ENCODE measurements at places on chromosomes 12 and 14.

DNA sequence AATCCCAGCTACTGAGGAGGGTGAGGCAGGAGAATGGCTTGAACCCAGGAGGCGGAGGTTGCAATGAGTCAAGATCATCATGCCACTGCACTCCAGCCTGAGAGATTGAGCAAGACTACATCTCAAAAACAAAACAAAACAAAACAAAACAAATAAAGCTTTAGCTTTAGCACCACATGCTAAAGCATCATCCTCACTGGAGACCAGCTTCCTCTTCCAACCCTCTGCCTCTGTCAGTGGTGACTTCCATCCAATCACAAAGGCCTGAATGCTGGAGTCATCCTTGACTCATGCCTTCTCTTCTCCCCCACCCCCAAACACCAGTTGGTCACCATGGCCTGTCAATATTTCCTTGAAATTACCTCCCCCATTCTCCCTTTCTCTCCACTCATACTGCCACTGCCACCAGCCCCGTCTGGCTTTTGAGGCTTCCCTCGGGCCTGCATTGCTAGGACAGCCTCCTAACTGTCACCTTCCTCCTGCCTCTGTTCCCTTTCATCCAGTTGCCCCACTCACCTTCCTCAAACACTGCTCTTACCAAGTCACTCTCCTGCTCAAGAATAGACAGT lies 1.4 kb downstream of the ZNF385A start:
- peaks cover 16% of the 10 kb centered on the region for H3K4me1 ChIP-seq
- no peaks in the 10 kb centered on the region for H3K27me3 ChIP-seq
- no peaks in the 10 kb centered on the region for H3K36me3 ChIP-seq
- no peak overlapping the region for H3K4me3 ChIP-seq

- H3K27me3 ChIP-seq, result peaks cover 16% of the 10 kb centered on the region
- no peak overlapping the region for H3K27ac ChIP-seq
- H3K4me1 ChIP-seq, result no peaks in the 10 kb centered on the region
- H3K4me3 ChIP-seq, result no peak overlapping the region
Observed at GRCh38 chr14:87869619-87870583, 123.1 kb downstream of the GALC start.

GRCh38 chr12:23534196-23534595 lies 415.3 kb downstream of the SOX5 start:
- no peaks in the 10 kb centered on the region for H3K27me3 ChIP-seq
- no peaks in the 10 kb centered on the region for H3K4me1 ChIP-seq
- no peak for DNase-seq
- H3K4me3 ChIP-seq, result no peak overlapping the region

GRCh38 chr14:102854091-102854703 lies 68.3 kb upstream of the AMN start:
- peaks cover 23% of the 10 kb centered on the region for H3K4me1 ChIP-seq
- DNase-seq, result no peak
- H3K4me3 ChIP-seq, result no peak overlapping the region
- no peaks in the 10 kb centered on the region for H3K27me3 ChIP-seq

DNA sequence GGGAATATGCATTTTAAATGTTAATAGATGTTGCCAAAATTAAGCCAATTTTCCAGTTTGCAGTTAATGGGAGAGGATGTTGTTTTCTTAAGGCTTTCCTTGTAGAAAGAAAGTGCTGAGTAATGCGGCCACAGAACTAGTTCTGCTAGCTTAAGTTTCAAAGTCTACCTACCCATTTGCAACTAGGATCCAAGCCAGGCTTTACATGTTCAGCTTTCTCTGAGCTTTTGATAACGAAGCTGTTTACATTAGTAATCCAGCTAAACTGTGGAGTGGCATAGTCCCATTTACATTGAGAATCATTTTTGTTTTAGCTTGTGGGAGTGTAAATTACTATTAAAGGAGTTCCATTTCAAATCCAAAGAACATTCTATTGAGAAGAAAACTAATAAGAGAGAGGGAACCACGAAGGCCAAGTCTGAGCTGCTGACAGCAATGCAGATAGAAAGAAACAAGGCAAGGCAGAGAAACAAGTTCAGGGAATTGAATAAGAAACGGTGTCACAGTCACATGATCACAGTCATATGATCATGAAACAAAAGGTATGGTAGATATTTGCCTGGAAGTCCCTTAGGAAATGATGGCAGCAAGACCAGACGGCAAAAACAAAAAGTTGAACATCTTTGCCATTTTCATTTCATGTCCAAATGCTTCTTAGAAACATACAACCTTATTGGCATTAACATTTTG lies 274.9 kb downstream of the PAWR start:
- no peaks in the 10 kb centered on the region for H3K27me3 ChIP-seq
- DNase-seq, result no peak
- H3K4me3 ChIP-seq, result no peak overlapping the region
- H3K4me1 ChIP-seq, result no peaks in the 10 kb centered on the region

GRCh38 chr14:73662487-73662943 lies 17.7 kb downstream of the DNAL1 start:
- H3K27me3 ChIP-seq, result no peaks in the 10 kb centered on the region
- no peak for DNase-seq
- H3K4me3 ChIP-seq, result no peak overlapping the region
- H3K36me3 ChIP-seq, result peaks cover 25% of the 10 kb centered on the region
- H3K4me1 ChIP-seq, result peaks cover 1% of the 10 kb centered on the region
- no peak overlapping the region for H3K27ac ChIP-seq

DNA sequence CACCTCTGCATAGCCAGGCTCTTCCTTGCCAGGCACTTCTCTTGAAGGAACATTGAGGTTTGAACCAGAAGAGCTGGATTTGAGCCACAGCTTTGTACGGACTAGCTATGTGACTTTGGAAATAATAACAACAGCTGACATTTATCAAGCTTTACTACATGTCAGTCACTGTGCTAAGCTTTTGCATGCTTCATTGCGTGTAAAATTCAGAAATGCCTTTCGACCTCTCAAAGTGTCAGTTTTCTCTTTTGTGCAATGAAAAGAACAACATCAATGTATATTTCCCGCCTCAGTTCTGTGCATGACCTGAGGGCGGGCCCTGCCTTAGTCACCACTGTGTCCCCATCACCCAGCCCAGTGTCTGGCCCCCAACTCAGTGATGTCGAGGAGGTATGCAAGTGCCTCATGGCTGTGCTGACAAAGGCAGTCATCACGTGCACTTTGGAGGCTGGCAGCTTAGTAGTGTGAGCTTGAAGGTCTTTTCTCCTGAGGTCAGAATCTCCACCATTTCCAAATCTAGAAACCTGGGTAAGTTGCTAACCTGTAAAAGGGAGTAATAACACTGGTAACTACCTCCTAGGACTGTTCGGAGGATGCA lies 17.9 kb upstream of the AQP2 start:
- no peaks in the 10 kb centered on the region for H3K36me3 ChIP-seq
- DNase-seq, result no peak
- H3K27ac ChIP-seq, result no peak overlapping the region
- peaks cover 8% of the 10 kb centered on the region for H3K27me3 ChIP-seq

- no peak overlapping the region for H3K27ac ChIP-seq
- no peak for DNase-seq
- no peaks in the 10 kb centered on the region for H3K36me3 ChIP-seq
Observed at GRCh38 chr14:33646692-33647260, 304.1 kb downstream of the EGLN3 start.

GRCh38 chr12:10641735-10642500 lies 28.5 kb upstream of the MAGOHB start:
- peaks cover 2% of the 10 kb centered on the region for H3K27me3 ChIP-seq
- H3K36me3 ChIP-seq, result peaks cover 2% of the 10 kb centered on the region
- no peak overlapping the region for H3K27ac ChIP-seq
- H3K4me1 ChIP-seq, result no peaks in the 10 kb centered on the region
- DNase-seq, result no peak

- no peaks in the 10 kb centered on the region for H3K4me1 ChIP-seq
- no peak for DNase-seq
- H3K27me3 ChIP-seq, result no peaks in the 10 kb centered on the region
- no peak overlapping the region for H3K27ac ChIP-seq
Observed at GRCh38 chr14:40599725-40600124, 1007.0 kb upstream of the LRFN5 start.

GRCh38 chr14:67881225-67881624 lies 61.6 kb downstream of the RAD51B start:
- H3K36me3 ChIP-seq, result no peaks in the 10 kb centered on the region
- H3K4me1 ChIP-seq, result peaks cover 7% of the 10 kb centered on the region
- DNase-seq, result no peak
- H3K27me3 ChIP-seq, result no peaks in the 10 kb centered on the region
- H3K27ac ChIP-seq, result no peak overlapping the region

DNA sequence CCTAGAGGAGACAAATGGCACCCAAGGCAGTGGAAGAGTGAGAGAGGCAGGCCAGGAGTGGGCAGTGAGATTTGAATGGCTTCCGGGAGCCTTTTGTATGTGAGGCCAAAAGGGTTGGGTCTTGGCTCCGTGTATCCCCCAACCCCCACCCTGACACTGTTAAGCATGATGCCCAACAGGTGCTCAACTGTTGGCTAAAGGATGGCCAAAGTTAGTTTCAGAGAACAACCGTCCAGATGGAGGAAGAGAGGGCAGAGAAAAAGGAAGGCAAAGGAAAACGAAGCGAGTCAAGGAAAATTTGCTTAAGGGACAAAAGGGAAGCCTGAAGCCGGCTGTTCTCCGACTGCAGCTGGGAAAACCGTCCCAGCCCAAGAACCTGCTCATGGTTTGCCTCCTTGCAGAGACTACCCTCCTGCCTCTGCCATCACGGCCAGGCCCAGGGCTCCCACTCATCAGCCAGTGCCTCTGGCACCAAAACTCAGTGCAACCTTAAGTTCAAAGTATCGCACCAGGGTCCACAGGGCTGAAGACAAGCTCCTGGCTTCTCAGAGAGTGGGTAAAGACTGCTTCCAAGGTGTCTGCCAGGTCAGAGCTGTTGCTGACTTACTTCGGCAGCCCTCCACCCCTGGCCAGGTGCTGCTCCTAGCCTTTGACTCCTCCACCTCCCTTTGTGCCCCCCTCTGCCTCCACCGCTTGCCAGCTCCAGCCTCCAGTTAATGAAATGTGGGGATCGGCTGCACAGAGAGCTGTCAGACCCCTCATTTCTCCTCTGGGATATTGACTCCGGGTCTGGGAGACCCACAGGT lies 4.2 kb upstream of the C1QL4 start:
- H3K4me3 ChIP-seq, result no peak overlapping the region
- H3K36me3 ChIP-seq, result no peaks in the 10 kb centered on the region
- peaks cover 46% of the 10 kb centered on the region for H3K4me1 ChIP-seq
- no peak overlapping the region for H3K27ac ChIP-seq
- DNase-seq, result no peak

Data from naive thymus-derived CD8-positive, alpha-beta T cell (primary cell).